ENCODE measurements at places on chromosomes 5 and 9.
A peak's percentile ranks its signal among the peaks of the same experiment; 100 is the strongest.

DNA sequence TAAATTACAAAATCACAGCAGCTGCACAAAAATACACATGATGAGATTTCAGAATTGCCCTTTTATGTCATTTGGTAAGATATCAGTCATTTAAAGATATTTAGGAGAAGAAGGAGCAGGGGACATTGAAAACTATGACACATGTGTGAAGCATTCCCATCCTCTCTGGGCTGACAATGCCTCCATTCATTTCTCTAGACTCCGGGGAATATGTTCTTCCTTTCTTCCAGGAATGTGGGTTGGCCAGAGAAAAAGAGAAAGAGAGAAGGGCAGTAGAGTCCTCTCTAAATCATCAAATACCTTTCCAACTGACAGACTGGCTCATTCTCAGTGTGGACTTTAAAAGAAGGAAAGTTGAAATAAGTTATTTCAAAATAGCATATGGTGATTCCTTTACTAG, 205.6 kb upstream of the ADAMTSL1 start:
- DNase-seq: no peak

GRCh38 chr5:141800617-141801016, 77.6 kb downstream of the PCDH1 start:
- no peak for DNase-seq

DNA sequence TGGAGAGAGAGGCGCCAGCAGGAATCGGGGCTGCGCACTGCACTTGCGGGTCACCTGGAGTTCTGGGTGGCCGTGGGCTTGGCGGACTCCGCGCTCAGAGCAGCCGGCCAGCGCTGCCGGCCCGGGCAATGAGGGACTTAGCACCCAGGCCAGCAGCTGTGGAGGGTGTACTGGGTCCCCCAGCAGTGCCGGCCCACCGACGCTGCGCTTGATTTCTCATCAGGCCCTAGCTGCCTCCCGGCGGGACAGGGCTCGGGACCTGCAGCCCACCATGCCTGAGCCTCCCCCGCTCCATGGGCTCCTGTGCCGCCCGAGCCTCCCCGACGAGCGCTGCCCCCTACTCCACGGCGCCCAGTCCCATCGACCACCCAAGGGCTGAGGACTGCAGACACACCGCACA, 325.6 kb downstream of the ACTL7B start:
- no peak for DNase-seq

DNA sequence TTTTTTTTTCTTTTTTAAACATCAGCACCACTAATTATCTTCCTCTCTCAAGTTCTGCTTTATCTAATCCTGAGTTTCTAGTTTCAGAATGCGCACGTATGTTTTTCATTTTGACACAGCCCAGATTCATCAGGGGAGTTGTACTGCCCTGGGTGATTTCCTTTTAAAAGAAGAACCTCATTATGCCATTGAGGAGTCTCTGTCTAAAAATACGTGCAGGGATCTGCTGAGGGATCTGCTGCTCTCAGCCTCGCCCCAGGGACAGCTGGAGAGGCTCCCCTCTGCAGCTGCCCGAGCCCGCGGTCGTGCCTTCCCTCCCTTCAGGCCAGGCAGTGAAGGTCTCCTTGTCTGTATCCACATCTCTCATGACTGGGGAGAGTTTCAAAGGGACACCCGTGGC, 273.1 kb downstream of the ARHGEF28 start:
- peak; percentile 75 for DNase-seq

DNA sequence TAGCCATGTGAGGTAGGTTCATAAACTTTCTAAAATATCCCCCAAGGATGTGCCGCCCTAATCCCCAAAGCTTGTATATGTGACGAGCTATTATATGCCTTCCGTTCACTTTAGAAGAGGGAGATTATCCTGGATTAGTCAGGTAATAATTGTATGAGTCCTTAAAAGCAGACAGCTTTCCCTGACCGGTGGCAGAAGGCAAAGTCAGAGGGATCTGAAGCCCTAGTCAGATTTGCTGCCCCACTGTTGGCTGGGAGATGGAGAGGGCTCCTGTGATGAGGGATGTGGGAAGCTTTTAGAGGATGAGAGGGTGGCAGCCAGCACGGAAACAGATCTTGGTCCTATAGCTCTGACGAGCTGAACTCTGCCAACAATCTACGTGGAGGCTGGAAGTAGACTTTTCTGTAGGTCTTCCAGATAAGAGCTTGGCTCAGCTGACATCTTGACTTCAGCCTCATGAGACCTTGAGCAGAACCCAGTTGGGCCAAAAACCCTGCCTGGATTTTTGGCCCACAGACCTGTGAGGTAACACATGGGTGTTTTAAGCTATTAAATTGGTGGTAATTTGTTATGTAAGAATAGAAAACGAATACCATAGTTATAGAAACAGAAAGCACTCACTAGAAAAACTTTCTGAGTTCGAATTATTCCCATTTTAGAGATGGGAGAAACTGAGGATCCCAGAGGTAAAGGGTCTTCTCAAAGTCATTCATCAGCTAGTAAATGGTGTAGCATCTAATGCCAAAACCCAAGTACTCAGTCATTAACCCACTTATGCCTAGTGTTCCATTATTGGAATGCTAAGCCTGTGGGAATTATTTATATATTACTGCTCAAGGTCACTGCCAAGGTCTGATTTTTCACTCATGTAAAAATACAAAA, 48.9 kb downstream of the SH3PXD2B start:
- DNase-seq: no peak

DNA sequence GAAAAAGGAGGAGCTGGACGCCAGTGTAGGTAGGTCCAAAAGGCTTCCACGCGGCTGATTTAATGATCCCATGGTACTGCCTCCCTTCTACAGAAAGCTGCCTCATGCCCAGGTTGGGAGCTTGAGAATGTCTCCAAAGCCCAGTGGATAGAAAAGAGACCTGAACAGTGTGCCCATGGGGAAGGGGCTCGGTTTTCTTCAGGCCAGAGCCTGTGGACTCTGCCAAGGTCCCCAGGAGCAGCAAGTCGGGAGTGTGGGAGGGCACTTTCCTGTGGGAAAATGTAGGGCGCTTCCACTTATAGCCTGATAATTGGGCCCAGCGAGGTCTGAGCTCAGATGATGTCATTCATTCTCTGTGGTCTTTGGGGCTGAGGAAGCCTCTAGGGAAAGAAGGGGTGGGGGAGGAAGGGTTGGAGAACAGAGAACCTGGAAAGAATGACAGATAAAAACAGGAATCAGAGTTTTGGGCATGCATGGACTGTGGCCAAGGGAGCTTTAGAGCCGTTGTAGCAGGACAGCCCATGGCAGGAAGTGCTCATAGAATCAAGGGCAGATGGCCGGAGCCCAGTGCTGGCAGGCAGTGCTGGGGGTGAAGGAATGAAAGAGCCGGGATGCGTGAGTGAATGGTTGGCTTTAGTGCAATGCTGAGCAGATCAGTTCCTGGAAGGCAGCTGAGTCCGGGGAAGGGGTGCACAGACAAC, 42.5 kb upstream of the SH3PXD2B start:
- no peak for DNase-seq

GRCh38 chr9:111236332-111236731, 93.7 kb downstream of the OR2K2 start:
- no peak for DNase-seq

- no peak for DNase-seq
Measured at GRCh38 chr9:102479191-102479590, 515.9 kb upstream of the CYLC2 start.

DNA sequence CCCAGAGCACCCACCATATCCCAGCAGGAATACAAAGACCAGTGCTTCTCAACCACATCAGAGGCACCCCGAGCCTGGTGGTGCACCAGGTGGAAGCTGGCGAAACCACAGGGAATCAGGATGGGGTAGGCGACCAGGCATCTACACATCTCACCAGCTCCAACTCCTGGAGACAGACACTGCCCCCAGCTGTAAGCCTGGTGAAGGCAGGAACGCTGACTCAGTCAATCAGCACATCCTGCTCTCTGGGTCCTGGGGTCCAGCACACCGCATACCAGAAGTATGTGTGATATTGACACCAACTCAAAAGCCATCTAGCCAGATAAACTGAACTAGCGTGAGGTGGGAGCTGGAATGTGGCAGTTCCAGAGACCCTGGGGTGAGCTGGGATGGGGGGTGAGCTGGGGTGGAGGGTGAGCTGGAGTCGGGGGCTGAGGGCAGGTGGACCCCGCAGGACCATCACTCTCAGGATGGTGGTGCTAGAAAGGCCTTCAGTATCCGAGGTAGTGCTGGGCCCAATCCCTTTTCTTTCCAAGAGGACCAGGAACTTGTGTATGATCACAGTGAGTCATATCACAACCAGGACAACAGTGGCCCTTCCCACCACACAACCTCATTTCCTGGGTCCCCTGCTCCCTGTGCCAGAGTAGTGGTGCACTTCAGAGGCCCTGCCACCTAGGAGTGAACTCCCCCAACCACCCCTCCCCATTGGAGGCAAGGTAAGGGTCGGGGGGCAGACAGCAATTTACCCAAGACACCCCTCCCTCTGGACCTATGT, 2.5 kb downstream of the DBN1 start:
- DNase-seq: no peak

DNA sequence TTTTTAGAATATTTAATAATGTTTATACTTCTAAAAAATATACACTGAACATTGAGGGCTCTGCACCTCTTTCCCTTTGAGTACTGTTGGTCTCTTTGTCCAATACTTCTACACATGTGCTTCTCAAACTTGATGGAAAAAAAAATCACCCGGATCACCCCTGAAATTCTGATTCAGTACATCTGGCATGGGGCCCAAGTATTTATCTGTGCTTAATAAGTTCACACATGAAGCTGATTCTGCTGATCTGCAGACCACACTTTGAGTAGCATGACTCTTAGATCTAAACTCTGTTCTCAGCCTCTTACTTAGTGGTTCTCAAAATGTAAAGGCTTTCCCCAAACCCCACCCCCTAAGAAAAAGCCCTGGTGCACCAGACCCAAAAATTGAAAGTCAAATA, 12.0 kb downstream of the RUSC2 start:
- DNase-seq: no peak

GRCh38 chr5:172059661-172060100, 53.2 kb upstream of the FBXW11 start:
- DNase-seq: peak; percentile 9

GRCh38 chr5:121987052-121987684, 25.4 kb downstream of the SRFBP1 start:
- DNase-seq: no peak

DNA sequence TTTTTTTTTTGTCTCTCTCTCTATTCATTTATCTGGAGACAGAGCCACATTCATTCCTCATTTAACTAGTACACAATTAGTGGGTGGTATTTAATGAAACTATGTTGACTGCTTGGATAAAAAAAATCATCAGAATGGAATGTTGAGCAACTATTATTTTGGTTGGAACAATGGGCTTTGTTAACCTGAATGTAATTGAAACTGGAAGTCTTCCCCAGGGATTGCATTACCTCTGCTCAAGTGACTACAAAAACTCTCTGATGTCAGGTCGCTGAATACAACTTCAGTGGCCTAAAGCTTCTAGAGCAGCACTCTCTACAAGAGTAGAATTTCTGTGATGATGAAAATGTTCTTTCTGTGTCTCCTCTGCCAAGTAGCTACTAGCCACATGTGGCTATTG, 295.8 kb downstream of the DEPDC1B start:
- no peak for DNase-seq

GRCh38 chr9:136640171-136641111, 22.3 kb upstream of the EGFL7 start:
- DNase-seq: no peak

- DNase-seq: no peak
Measured at GRCh38 chr9:103714992-103715391, 379.1 kb upstream of the SMC2 start.

DNA sequence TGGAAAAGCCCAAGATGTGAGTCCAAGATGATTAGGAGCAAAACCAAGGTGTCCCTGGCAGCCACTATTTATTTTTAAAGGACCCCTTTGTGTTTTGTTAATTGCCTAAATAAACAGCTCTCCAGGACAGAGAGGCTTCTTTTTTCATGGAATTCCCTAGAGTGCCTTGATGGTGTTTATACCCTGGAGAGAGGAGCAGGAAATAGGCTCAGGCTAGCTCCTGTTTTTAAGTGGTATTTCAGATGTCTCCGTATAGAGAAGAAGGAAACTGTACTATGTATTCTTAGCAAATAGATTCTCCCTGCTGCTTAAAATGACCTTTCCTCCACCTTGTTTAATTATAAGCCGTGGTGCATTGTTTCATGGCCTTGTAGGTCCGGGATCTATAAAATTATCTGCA, 292.4 kb downstream of the CD180 start:
- no peak for DNase-seq

DNA sequence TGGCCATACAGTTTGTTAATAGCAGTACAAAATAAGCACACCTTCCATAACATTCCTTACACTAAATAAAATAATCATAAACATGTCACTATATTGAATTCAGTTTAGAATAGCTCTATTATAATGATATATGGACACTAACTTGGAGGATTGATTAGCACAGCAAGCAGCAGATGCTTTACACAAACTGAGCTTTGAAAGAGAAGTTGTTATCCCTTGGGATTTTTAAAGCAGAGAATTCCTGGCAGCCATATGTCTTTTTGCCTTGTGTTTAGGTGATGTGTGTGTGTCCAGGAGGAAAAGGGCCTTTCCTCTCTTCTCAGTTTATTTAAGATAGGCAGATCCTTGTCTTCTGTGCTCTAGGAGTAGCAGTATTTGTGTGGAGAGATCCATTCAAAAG, 232.2 kb upstream of the GRIN3A start:
- DNase-seq: no peak

- no peak for DNase-seq
Measured at GRCh38 chr9:71774920-71775319, 6.6 kb upstream of the CEMIP2 start.

DNA sequence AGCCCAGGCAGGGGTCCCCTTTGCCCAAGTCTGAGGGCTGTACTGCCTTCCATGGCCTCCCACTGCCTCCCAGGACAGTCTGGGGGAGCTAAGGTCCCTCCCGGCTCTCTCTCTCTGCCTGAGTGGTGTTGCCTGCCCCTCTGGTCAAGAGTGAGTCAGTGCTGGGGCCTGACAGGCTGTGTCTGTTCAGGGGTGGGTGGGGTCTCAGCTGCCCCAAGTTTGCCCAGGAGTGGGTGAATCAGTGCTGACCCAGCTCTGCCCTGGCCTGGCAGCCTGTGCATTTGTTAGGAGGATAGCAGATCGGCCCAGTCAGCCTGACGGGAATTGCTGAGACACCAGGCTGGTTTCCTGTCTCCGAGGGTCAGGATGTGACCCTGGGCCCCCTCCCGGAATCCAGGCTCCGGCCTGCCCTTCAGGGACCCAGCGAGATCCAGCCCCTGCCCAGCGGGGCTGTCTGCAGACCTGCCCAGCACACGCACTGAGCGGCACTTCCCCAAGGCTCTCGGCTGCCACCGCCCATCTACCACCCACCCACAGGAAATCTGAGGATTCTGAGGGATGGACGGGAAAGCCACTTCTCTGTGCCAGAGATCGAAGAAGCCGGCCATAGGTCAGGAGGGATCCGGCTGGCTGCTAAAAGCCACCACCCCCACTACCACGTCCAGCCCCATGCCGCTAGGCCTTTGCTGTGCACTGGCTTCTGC, 15.9 kb downstream of the ENG start:
- DNase-seq: no peak

- DNase-seq: no peak
Measured at GRCh38 chr9:133468777-133469421, 9.1 kb downstream of the CACFD1 start.

DNA sequence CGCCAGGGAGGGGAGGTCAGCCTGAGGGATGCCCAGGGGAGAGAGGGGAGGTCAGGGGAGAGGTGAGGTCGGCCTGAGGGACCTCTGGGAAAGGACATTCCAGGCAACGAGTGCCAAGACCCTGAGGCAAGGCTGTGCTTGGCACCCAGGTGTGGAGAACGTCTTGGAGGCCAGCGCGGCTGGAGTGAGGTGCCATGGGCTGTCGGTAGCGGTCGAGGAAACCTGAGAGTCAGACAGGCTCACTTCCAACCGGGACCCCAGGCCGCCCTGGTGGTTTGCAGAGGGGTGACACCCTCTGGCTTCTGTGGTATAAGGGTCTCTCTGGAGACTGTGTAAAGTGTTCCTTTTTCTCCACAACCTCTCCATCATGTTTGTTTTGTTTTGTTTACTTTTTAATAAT, 82.9 kb downstream of the CACNA1B start:
- DNase-seq: no peak
